ENCODE measurements at places on chromosomes 5 and 9. TPM values are rescaled to one million over a fixed set of nuclear protein-coding genes. Genes with fewer than 3 reads are reported as not detected.

DNA sequence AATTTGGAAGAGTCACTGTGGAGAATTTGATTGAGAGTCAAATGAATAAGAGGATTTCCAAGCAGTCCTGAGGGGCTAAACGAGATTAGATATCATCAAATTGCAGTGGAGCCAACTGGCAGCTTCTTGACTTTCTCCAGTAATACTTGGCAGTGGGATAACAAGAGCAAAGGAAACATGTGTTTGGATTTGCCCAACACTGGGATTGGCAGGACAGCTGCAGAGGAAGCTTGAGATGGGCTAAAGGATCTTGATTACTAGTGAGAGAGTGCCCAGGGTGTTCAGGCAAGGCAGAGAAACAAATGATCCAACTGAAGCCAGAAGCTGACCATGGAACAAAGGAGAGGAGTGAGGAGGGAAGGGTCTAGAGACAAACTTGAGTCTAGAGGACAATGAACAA, 356.0 kb upstream of the ISL1 start:
- DNase-seq: no peak

DNA sequence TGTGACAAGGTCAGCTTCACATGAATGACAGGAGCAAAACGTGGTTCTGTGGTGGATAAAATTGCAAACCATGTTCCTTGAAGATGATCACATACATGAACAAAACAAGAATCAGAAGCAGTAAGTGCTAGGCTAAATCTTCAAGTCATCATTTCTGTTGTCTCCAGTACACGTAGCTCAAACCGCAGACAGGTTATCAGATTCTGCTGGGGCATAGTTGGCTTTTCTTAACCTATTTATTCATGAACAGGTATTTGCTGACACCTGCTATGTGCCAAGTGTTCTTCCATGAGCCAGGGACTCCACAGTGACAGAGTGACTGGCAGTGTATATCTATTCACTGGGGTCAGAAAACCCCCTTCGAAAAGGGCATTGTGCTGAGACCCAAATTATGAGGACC, 20.8 kb downstream of the MFAP3 start:
- DNase-seq: no peak

DNA sequence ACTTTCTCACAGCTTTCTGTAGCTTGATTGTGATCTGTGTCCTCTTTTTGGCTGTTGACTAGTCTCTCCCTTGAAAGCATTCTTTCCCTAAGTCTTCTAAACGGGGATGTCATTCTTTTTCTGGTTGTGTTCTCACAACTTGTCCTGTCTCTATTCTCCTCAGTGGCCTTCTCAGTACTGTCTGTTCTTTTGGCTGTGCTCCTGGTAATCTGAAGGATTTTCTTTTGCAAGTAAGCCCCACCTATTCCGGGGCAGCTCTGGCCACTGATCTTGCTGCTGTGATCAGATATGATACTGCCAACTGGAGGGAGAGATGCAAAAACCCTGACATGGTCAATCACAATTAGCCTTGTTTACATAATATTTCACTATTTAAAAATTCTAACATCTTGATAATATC, 172.2 kb downstream of the CDC42SE2 start:
- no peak for DNase-seq

GRCh38 chr5:10265245-10266109, 15.4 kb downstream of the CCT5 start:
- no peak for DNase-seq

- no peak for DNase-seq
Measured at GRCh38 chr5:178586396-178586795, 3.8 kb downstream of the COL23A1 start.

GRCh38 chr5:157575381-157576020, at the start of gene ADAM19:
ADAM19 (minus strand) TSS chr5:157575775; CDS start chr5:157575696, 79 bp downstream.
- peak; percentile 80 for DNase-seq

GRCh38 chr5:132760049-132760420, 12.8 kb downstream of the CCNI2 start:
- DNase-seq: no peak

- no peak for DNase-seq
Measured at GRCh38 chr5:31598640-31599611, 40.0 kb upstream of the PDZD2 start.

GRCh38 chr5:77066184-77066583, 20.9 kb downstream of the ZBED3 start:
- DNase-seq: no peak

- DNase-seq: no peak
Measured at GRCh38 chr9:79911724-79912123, 340.0 kb downstream of the TLE4 start.

DNA sequence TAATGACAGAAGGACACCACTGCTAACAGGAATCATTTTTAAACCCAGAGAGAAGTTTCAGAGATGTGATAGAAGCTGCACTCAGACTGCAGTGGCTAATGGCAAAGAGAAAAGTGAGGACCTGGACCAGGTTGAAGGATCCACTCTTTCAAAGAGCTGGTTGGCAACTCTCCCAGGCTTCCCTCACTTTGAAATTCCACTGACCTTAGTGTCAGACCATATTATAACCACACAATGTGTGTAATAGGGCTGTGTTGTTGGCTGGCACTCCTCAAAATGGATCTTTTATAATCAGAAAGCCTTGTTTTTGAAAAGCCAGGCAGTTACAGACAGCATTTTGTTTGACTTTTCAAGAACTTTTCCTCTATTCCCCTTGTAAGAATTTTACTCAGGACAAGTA, 280.7 kb downstream of the PRELID2 start:
- DNase-seq: no peak

GRCh38 chr9:132201139-132201538, 39.3 kb downstream of the NTNG2 start:
- no peak for DNase-seq

DNA sequence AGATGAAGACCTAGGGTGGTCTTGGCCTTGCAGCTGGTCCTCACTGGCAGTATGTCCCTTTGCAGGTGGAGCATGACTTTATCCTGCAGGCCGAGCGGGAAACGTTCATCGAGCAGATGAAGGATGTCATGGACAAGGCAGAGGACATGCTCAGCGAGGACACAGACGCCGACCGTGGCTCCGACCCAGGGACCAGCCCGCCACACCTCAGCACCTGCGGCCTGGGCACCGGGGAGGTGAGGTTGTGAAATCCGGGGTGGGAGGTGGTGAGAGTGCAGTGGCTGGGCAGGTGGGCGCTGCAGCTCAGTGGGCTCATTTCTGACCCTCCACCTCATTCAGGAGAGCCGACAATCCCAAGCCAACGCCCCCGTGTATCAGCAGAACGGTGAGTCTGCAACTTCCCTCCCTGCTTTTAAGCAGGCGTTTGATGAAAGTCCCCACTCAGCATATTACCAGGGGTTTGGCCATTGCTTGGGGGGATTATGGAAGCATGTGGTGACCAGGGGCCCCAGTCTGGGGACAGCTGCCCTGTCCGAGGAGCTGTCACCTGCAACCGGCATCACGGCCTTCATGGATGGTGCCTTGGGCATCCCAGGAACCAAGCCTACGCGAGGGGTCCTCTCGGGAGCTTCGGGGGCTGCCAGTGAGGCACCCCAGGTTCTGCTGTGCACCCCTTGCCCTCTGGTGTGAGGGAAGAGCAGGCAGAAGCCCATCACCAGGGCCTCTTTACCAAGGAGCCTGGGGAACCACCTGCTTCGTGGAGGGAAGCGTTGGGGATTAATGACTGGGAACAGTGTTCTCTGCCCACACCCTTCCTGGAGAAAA, 84.0 kb downstream of the WNK2 start:
- no peak for DNase-seq

- DNase-seq: no peak
Measured at GRCh38 chr5:33994845-33995244, 10.4 kb upstream of the SLC45A2 start.

- DNase-seq: no peak
Measured at GRCh38 chr5:163631856-163632255, 126.4 kb downstream of the MAT2B start.

The BTNL3 gene
- total RNA-seq: not detected

The SLC35A4 gene
- total RNA-seq: 77.5 TPM

The CNTNAP3 gene
- total RNA-seq: 5.7 TPM

The DNAH5 gene
- 0.07 TPM for total RNA-seq

Measured in left ventricle myocardium superior (tissue), 1 donor.